ENCODE measurements at places on chromosomes 12 and 14.

GRCh38 chr14:37253905-37254304 lies 56.2 kb downstream of the MIPOL1 start:
- no peak for DNase-seq

- no peak for DNase-seq
These were observed 106.8 kb downstream of the ESR2 start for GRCh38 chr14:64187331-64187730.

GRCh38 chr12:38783304-38783703 lies 122.1 kb downstream of the CPNE8 start:
- DNase-seq, result no peak

DNA sequence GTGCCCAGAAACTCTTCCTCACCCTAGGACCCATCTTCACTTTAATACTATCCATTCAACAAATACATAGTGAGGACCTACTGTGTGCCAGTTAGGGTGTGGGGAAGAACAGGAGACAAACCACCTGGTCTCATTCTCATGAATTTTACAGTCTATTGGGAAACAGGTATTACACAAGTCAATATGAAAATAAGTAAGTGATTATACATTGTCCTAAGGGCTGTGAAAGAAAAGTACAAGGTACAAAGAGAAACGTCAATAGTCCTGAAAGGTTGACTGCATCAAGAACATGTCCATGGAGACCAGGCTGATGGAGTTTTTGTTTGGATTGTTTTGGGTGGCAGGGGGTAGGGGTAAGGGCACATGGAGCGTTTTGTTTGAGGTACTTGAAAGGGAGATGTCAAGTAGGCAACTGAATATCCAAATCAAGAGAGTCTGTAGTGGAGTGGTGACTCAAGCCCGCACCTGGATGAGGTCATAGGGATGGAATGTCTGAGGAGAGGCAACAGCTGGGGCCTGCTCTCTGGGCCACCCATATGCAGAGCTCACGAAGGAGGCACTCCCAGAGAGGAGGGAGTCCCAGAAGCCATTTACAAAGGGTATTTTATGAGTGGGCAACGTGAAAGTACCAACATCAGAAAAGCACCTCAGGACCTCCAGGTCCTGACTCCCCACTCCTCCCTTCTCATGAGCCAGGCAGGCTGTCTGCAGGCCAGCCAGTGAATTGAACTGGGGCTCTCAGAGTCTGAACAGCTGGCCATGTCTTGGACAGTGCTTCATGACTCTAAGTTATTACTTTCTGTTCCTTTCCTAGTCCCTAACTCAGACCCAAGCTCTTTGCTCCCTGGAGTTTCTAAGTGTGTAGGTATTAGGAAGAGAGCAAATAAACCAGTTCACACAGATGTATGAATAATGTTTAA lies 272.0 kb downstream of the ZFP36L1 start:
- DNase-seq, result no peak

DNA sequence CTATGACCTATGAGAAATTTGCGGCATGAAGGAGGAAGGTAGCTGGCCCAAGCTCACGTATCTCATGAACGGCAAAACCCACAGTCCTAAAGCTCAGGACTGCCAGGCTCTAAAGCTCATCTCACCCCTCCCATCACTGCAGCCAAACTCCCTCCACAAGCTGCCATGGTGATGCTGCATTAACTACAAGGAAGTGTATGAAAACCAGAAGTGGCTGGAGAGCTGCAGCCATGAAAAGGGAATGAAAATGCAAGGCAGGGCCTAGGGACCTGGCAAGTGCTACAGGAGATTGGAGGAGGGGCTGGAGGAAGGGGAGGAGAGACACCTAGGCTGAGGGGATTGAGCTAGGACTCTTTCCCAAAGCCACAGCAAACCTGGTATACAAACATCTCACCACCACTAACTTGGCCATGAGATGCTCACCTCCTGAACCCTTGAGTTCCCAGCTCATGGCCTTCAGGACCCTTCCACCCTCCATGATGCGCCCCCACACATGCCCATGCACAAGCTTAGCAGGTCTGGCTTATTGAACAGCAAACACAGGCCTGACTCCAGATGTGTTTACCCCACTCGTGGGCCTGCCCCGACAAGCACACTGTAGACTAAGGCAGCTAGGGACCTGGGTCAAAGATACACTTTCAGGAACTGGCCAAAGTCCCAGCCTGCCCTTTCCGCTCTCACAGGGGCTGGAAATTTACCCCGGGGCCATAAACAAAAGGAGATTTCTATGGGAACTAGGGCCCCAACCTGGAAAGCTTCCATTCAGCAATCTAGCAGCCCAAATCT lies 42.0 kb downstream of the LTBP2 start:
- DNase-seq, result no peak

GRCh38 chr14:33026850-33027430 lies 88.3 kb downstream of the NPAS3 start:
- DNase-seq, result no peak

GRCh38 chr12:22321638-22322037 lies 12.9 kb downstream of the ST8SIA1 start:
- no peak for DNase-seq

- no peak for DNase-seq
These were observed 22.0 kb downstream of the CHGA start for GRCh38 chr14:92944976-92945375.

All from thymus (tissue), 14 donors.